ENCODE measurements at places on chromosomes 2 and 18.

DNA sequence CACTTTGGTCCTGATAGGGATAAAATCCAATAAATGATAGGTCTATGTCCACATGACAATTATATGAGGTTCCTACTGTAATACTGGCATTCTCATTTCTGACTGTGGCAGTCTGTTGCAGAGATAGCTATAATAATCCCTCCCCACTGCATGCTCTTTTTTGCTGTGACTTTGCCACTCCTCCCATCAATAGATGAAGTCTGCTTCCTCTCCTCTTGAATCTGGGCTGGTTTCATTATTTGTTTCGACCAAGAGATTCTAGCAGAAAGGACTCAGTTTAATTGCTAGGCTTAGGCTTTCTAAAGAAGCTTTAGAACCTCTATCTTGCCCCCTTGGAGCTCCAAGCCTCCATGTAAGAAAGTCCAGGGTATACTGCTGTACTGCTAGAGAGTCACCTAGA, 23.3 kb upstream of the CREB1 start:
- DNase-seq, result no peak

GRCh38 chr2:106147665-106148064, 46.4 kb downstream of the UXS1 start:
- no peak for DNase-seq

DNA sequence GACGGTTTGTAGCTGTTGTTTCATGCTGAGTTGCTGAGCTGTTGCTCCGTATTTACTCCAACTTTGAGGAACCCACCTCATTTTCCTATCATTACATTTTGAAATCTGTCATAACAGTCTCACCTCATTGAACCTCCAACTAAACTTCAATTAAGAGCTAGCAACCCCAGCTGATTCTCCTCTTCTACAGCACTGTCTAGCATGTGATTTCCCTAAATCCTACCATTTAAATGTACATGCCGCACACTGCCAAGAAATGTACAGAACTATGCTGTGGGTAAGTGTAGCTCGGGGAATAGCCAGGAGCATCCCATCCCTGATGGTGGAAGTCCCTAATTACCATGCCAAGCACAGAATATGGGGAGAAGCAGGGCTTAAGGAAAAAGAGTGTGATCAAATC, 299.9 kb downstream of the AFF3 start:
- DNase-seq, result no peak

- no peak for DNase-seq
Measured at GRCh38 chr2:204984518-204984917, 439.2 kb downstream of the PARD3B start.

GRCh38 chr2:216031960-216032689, 18.8 kb upstream of the MREG start:
- no peak for DNase-seq

- DNase-seq, result no peak
Measured at GRCh38 chr2:241895712-241896641, 26.4 kb downstream of the RTP5 start.

DNA sequence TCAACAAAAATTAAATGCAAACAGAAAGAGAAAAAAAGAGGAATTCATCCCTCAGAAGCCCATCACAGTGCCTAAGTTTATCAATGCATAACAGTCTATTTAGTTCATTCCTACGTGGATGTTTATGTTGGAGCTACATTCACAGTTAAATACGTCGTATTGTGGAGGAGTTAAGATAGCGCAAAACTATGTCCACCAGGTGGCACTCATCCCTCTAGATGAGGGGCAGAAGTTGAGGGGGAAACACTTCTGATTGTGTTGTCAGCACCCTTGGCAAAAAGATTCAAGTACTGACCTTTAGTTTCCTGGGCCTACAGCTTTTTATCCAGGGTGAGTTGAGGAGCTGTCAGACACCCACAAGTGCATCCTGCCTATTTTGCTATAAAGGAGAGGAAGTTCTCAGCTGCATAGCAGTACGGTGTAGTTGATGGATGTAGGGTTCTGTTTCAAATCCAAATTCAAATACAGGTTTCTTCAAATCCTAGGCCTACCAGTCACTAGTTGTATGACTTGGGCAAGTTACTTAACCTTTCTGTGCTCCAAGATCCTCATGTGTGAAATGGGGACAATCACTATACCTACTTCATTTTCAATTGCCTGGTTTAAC, 26.8 kb upstream of the MYO1B start:
- peak; percentile 39 for DNase-seq

GRCh38 chr2:19138264-19138825, 220.1 kb downstream of the OSR1 start:
- DNase-seq, result no peak

GRCh38 chr2:79139423-79139822, 19.1 kb downstream of the REG1A start:
- DNase-seq, result no peak

DNA sequence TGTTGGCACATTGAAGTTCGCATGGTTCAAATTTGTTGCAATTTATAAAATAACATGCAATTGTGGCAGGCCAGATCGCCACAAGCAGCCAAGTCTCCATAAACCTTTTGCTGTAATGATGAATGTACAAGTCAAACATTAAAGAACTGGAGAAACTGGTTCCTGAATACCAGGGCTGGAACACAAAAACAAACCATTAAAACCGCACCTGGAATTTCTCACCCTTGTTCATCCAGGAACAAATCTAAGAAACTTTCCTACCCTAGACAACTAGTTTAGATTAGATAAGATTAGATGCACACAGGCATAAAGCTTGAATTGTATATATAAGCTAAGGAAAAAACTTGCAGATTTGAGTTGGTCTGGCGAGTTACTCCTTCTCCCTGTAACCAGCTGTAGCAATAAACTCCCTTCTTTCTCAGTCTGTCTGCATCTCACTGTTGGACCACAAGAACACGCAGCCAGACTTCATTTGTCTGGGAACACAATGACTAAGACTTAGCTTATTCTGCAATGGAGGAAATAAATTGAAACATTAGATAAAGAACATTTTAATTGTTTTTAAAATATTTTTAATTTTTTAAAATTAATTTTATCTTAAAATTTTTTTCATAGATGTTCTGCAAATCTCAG, 1835.5 kb upstream of the LRRTM1 start:
- DNase-seq, result no peak

GRCh38 chr2:191910518-191910917, 63.6 kb upstream of the CAVIN2 start:
- no peak for DNase-seq

GRCh38 chr18:56598422-56598821, 40.0 kb downstream of the TXNL1 start:
- DNase-seq, result no peak

DNA sequence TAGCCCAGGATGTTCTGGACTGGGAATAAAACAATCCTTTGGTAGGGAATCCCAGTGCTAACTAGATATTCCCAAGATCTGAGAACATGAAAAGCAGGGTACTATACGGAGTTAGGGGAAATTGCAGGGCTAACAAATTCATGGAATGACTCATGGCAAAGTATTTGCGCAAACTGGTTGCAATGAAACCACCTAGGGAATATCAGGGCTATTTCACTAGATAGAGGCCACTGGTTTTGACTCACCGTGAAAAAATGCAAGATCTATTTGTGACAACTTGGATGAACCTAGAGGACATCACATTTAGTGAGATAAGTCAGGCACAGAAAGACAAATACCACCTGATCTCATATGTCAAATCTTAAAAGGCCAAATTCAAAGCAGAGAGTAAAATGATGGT, 233.3 kb downstream of the MBD2 start:
- no peak for DNase-seq

GRCh38 chr2:117856415-117857210, 42.1 kb downstream of the DDX18 start:
- no peak for DNase-seq

GRCh38 chr2:165529130-165529529, 59.6 kb downstream of the CSRNP3 start:
- DNase-seq, result no peak

DNA sequence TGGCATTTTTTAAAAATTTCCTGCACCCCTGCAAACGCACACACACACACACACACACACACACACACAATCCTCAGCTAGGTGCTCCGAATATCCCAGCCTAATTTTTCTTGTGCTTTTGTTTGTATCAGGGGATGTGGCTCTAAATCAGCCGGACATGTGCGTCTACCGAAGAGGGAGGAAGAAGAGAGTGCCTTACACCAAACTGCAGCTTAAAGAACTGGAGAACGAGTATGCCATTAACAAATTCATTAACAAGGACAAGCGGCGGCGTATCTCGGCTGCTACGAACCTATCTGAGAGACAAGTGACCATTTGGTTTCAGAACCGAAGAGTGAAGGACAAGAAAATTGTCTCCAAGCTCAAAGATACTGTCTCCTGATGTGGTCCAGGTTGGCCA, 1.8 kb downstream of the HOXD13 start:
- DNase-seq, result peak; percentile 4

GRCh38 chr18:58887613-58887963, 22.9 kb downstream of the ZNF532 start:
- no peak for DNase-seq

DNA sequence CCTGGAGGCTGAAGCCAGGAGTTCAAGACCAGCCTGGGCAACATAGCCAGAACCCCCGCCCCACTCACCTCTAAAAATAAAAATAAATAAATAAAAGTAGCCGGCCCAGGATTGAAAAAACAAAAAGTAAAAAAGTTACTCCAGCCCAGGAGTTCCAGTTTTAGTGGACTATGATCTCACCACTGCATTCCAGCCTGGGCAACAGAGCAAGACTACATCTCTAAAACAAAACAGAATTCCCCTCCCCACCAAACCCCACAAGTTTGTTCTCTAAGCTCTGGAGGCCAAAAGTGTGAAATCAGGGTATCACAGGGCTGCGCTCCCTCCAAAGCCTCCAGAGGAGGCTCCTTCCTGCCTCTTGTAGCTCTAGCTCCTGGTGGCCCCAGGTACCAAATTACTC, 1.7 kb downstream of the D2HGDH start:
- DNase-seq, result no peak

- DNase-seq, result no peak
Measured at GRCh38 chr2:83103613-83104012, 1355.5 kb downstream of the SUCLG1 start.

- DNase-seq, result no peak
Measured at GRCh38 chr2:161077367-161078210, 82.6 kb upstream of the TANK start.

GRCh38 chr2:44358503-44358902, 2.8 kb downstream of the PREPL start:
- DNase-seq, result peak; percentile 86

GRCh38 chr2:16767789-16768476, 102.3 kb upstream of the CYRIA start:
- peak; percentile 62 for DNase-seq

GRCh38 chr2:8540552-8541055, 141.3 kb upstream of the ID2 start:
- DNase-seq, result no peak

GRCh38 chr18:12737243-12737902, 34.5 kb downstream of the PSMG2 start:
- DNase-seq, result no peak

GRCh38 chr2:216059233-216059834, 22.3 kb downstream of the PECR start:
- no peak for DNase-seq

GRCh38 chr2:158788951-158789350, 6.2 kb upstream of the DAPL1 start:
- DNase-seq, result no peak

DNA sequence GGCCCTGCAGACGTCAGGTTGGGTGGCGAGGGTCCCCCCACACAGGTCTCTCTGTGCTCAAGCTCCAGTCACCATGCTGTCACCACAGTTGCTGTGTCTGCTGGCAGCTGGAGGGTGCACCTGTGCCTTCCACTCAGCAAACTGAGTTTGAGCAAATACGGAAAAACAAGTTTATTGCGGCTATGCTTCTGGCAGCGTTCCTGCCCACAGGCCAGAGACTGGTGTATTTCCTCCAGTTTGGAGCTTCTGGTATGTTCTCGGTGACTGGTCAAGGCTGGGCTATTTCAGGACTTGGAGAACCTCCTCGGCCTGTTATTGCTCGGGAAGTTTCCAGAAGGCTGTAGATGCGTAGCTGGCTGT, 132.6 kb downstream of the SEPTIN10 start:
- DNase-seq, result no peak

- no peak for DNase-seq
Measured at GRCh38 chr18:35444636-35445035, 53.1 kb downstream of the INO80C start.

DNA sequence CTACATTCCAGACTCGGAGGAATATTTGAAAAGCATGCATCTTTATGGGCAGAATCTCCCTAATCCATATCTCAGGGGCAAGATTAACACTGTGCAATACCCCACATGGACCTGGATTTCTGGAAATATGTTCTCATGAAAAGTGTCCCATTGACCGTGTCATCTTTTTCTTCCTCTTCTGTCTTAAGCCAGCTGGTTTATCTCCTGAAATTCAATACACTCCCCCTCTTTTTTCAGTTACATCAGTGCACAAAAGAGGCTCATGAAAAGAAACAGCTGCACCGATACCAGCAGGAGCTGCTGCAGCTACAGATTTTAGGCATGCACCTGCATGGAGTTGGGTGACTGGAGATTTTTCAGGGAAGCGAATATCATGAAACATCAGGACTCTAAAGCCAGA, 117.2 kb downstream of the SLC4A3 start:
- DNase-seq, result no peak

DNA sequence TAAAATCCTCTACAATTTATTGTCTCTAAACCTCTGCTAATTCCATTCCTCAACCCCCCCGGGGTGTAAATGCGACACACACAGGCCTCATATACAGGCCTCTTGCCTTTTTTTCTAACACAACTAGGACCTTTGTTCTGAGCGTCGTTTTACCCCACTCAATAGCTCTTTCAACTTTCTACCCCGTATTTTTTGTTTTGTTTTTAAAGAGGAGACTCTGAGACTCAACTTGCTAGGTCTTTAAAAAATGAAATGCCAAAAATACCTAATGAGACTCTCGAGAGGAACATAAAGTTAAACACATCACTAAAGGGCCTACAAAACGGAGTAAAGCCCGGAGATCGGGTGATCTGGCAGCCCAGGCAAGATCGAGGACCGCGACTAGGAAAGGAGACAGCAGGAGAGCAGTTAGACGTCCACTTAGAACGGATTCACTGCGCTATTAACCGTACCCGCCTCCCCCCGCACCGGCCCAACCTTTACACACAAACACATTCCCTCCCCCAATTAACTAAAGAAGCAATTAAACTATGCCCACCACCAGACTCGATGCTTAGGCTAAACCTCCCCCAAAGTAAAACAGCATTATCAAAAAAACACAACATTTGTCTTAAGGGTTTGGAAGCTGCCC, 1.7 kb downstream of the TRIP12 start:
- DNase-seq, result peak; percentile 32

- peak; percentile 1 for DNase-seq
Measured at GRCh38 chr2:213065583-213066442, 85.6 kb downstream of the IKZF2 start.

DNA sequence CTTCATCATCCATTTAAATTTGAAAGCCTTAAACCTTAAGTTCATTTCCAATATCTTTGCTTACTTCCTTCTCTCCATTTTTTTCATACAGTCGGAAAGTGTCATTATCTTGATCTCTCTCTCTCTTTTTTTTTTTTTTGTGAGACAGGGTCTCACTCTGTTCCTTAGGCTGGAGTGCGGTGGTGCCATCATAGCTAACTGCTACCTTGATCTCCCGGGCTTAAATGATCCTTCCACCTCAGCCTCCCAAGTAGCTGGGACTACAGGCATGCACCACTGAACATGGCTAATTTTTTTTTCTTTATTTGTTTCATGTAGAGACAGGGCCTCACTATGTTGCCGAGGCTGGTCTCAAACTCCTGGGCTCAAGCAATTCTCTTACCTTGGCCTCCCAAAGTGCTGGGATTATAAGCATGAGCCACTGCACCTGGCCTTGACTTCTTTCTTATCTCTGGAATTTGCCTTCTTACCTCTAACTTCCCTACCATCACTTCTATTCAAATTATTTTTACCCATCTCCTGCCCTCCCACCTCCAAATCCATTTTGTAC, 222.2 kb downstream of the MYCN start:
- DNase-seq, result no peak

All from NCI-H146 (cell line).